Right renal pelvis (tissue), 4 donors: ENCODE measurements at places on chromosomes 1 and 21. TPM values are rescaled to one million over a fixed set of nuclear protein-coding genes. Genes with fewer than 3 reads are reported as not detected.

TPM3 gene
- 286 TPM for polyA plus RNA-seq

GJA5 gene
- 29.3 TPM for polyA plus RNA-seq

FCAMR gene
- polyA plus RNA-seq = 10.3 TPM

SELENBP1 gene
- polyA plus RNA-seq = 53.6 TPM

KNCN gene
- polyA plus RNA-seq = 0.03 TPM

PRAMEF27 gene
- not detected for polyA plus RNA-seq

CAMK1G gene
- polyA plus RNA-seq = 6.6 TPM

KCNK1 gene
- 8.2 TPM for polyA plus RNA-seq

BARHL2 gene
- not detected for polyA plus RNA-seq

TNFRSF4 gene
- 1.8 TPM for polyA plus RNA-seq

MOV10 gene
- 73.2 TPM for polyA plus RNA-seq

OR2L3 gene
- polyA plus RNA-seq = not detected

CD34 gene
- 118 TPM for polyA plus RNA-seq

DNASE2B gene
- not detected for polyA plus RNA-seq

OR2T8 gene
- not detected for polyA plus RNA-seq

MECR gene
- 30.0 TPM for polyA plus RNA-seq

CEP350 gene
- 27.6 TPM for polyA plus RNA-seq

CYP2J2 gene
- 1.4 TPM for polyA plus RNA-seq

LEPR gene
- polyA plus RNA-seq = 13.0 TPM

DISC1 gene
- polyA plus RNA-seq = 5.3 TPM

XCL1 gene
- polyA plus RNA-seq = 0.14 TPM

CFHR4 gene
- polyA plus RNA-seq = not detected

TGFB2 gene
- polyA plus RNA-seq = 13.5 TPM

FOXD3 gene
- 0.23 TPM for polyA plus RNA-seq

ANXA9 gene
- 20.2 TPM for polyA plus RNA-seq

SUSD4 gene
- polyA plus RNA-seq = 18.9 TPM

DESI2 gene
- 45.3 TPM for polyA plus RNA-seq

NT5C1A gene
- polyA plus RNA-seq = 0.48 TPM

BEND5 gene
- polyA plus RNA-seq = 22.7 TPM

HIVEP3 gene
- 4.9 TPM for polyA plus RNA-seq

BRINP3 gene
- polyA plus RNA-seq = 4.0 TPM

RBM34 gene
- polyA plus RNA-seq = 83.9 TPM

CD2 gene
- polyA plus RNA-seq = not detected

KRTAP7-1 gene
- not detected for polyA plus RNA-seq
